ENCODE measurements at places on chromosomes 7 and 10.

GRCh38 chr10:19421674-19422073 is 373.1 kb downstream of the MALRD1 start:
- no peak for DNase-seq

- no peak for DNase-seq
Observed at GRCh38 chr10:36075196-36075595, 433.1 kb upstream of the FZD8 start.

DNA sequence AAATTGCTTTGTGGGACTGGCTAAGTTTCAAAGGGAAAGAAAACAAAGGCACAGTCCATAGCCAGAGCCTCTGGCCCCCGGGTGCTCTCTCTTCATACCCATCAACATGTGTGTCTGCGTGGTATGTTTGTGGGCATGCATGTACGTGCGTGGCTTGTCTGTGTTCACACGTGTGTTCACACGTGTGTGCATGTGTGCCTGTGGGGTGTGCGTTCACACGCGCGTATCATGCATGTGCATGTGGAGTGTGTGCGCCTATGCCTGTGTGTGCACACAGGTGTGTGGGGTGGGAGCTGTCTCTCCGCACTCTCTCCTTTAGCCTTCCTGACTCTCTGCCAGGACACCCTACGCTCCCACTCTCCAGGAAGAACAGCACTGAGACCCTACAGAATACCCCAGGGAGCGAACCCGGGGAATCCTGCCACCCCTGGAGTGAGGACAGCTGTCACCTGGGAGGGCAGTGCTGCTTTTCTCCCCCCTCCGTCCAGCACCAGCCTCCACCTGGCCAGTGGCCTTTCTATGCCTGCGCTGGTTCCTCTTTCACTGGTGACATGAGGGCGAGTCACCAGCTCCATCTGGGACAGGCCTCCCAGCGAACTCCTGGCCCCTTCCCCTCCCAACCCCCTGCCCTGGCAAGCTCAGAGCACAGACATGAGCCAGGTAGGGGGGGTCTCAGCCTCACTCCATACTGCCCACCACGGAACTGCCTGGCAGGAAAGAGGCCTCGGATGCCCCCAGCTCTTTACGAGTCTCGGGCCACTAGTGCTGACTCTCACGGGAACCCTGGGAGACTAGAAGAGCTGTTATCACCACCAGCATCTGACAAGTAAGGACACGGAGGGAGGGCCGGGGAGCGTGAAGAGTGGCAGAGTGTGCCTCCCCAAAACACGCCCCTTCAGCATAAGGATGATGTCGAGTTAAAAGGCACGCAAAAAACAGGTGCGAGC is 16.5 kb downstream of the WDR86 start:
- no peak for DNase-seq

DNA sequence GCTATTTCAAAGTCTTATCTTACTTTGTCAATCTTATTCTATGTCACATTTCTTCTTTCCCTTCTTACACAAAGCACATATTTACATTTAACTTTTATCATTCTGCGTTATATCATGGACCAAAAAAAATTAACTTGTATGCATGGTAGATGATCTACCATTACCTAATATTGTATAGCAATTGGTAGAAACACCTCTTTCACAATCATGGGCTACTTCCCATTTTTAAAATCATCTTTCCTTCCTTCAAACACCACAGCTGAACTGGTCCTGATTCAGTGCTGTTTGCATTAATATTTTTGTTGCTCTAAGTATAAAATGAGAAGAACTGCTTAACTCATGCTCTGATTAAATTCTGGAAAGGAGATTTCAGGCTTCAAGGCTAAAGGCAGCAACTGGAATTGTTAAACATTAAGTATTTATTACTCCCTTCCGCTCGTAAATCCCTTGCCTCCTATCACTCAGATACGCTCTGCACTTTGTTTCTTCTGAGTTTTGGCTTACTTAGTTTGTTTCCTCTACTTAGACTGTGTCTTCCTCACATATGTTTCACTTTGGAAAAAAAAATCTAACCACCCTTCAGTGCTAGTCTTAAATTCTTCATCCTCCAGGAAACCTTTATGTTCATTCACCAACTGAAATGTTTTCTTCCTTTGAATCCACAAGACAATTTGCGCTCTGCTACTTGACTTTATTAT is 901.4 kb downstream of the PCDH15 start:
- DNase-seq = peak; percentile 65

DNA sequence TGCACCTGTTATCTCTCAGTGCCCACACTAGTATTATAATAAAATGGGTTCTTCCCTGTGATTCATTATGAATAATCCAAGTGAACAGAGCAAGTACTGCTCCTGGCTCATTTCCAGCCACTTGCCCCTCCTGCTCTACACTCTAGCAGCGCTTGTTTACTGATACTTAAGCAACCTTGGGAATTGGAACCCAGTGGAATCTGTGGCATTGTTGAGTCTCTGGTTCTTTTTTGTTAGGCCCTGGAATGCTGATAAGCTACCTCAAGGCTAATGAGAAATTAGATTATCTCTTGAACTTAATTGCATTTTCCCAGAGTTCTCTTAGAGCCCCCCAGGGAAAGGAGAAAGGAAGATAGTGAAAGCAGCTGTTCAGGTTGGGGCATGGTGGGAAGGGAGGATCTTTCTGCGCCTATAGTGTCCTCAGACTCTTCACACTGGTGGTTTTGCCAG is 34.0 kb downstream of the PRKAR2B start:
- no peak for DNase-seq

DNA sequence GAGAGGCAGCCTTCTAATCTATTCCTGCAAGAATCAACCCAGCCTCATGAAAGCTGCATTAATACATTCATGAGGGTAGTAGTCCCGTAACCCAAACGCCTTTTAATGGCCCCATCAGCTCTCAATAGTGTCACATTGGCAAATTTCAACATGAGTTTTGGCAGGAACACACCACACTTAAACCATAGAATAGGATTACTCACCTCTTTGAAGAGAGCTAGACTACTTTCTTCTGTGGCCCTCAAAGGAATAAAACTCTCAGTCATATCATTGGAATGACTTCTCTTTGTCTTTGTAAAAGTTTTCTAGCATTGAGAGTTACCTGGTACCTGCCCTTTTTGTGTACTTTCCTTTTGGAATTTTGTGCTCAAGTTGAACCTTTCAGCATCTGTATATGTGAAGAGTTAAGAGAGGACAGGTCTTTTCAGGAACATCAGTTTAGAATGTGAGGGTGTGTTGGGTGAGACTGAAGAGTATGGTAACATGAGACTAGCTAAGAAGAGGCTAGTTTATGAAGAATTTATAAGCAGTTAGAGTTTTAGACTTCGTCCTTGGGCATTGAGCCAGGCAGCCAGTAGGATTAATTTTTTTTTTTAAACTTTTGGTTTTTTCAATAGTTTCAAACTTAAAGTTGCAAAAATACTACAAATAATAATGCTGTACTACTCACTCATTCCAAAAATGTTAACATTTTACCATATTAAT is 92.6 kb downstream of the MLLT10 start:
- DNase-seq = no peak

DNA sequence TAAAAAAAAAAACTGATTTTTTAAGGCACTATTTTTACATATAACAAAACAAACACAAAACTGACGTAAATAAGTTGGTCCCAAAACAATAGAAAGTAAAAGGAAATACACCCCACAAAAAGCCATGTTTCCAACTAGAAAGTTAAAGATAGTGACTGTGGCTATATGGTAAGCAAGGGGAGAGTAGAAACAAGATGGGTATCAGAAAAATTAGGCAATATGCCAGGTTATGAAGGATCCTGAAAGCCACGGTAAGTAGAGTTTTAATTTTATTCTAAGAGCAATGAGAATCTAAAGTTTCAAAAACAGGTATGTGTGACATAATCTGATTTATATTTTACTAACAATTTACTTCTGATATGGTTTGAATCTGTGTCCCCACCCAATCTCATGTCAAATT is 61.5 kb downstream of the BRAF start:
- no peak for DNase-seq

DNA sequence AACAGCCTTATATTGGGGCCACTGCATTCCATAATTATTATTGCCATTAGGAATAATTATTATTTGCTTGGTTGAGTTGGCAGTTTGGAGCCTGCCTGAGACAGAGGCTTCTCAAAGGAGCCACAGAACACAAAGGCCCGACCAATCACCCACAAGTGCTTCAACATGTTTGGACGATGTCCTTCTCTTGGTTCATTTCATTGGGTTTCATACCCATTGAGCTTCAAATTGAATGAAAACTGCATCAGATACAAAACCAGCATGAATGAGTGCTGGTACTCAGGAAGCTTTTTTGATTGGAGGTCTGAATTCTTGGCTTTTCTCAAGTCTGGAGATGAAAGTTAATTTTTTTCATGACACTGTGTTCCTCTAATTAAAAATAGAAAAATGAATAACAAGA is 168.3 kb downstream of the CREB5 start:
- DNase-seq = no peak

DNA sequence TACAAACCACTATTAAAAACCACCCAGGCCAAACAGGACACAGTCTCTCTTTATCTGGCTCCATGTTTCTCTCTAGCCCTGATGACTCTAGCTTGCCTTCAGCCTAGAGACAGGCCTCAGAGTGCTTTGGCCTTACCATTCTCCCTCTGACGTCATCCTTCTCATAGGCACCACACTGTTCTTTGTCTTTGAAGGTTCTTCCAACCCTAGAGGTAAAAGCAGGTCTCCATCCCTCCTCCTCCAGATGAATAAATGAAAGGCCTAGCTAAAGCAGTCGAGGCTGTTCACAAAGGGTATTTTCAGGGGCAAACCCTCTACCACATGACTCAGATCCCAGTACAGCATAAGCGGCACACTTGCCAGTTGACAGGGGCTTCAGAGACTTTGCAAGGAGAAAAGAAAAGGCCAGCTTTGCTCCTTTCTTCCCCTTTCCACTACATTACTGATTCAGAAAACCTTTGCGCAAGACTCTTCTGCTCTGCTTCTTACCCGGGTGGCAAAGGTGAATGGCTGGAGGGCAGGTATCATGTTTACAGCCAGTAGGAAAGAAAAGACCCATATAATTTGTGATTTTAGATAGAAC is 14.8 kb downstream of the NFE2L3 start:
- no peak for DNase-seq

DNA sequence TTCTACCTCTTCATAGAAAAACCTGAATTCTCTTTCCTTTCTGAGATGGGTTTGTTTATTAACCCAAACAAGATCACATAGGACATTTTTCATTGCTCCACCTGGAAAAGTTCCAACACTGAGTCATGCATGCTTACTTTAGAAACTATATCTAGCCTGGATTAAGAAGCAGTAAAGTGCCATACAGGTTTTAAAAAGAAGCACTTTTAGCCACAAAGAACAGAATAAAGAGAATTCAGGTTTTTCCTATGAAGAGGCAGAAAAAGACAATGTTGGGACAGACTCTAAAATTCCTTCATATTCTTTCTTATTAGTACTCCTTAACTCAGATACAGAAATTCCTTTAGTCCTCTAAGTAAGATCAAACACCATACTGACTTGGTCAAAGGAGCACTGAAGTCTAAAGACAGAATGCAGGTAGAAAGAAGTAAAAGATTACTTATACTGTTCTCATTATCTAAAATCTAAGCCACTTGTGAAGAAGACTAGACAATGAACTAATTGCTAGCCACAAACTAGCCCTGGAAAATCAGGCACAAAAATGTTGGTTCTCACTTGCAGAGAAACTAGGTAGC is 241.3 kb downstream of the ANK3 start:
- no peak for DNase-seq

DNA sequence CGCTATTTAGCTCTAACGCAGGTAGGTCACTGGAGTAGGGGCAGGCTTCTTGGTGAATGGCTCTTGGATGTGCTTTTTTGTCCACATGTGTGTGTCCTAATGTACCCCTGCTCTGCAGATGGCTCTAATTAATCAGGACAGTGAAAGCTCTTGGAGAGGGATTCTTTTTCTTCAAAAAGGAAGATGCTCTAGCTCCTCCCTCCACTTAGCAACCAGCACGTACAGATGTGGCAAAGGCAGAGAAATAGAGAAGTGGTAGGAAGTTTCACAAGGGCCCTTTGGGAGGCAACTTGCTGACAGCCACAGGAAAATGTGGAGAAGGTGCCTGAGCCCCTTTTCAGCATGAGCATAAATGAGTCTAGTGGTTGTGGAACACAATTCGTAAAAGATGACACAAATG is 221.7 kb downstream of the PLXNA4 start:
- peak; percentile 92 for DNase-seq

DNA sequence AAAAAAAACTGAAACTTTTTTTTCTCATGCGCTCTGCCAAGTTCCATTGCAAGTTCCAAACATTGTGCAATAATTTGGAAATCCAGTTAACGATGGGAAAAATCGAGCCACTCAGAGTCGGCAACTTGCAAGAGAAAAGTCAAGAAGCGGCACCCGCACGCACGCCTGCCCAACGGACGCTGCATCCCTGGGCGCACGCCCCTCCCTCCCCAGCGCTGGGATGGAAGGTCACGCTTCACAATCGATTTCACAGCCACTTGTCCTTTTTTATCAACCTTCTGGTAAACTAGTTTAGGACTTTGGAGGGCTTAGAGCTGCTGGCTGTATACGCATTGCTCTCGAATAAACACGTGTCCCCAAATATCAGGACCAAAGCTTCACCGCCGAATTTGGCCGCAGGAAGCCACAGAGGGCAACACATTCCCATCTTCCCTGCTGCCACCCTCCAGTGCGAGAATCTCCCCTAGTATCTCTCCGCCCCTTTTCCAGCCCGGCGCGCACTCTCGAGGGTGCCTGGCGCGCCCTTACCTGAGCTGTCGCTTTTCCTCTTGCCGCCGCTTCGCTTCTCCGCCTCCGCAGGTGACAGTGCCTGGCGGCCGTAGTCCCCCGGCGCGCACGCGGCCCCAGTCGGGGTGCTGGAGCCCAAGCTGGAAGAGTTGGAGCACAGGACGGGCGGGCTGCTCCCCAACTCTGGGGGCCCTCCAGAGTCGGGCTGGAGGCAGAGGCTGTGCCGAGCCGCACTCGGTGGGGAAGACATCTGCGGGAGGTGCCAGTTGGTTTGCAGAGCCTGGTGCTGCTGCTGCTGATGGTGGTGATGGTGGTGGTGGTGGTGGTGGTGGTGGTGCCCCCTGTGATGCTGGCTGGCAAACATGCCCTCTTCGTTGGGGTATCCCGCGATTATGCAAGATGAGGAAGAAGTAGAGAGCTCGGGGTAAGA is 857 bp downstream of the MEOX2 start:
- DNase-seq = no peak

DNA sequence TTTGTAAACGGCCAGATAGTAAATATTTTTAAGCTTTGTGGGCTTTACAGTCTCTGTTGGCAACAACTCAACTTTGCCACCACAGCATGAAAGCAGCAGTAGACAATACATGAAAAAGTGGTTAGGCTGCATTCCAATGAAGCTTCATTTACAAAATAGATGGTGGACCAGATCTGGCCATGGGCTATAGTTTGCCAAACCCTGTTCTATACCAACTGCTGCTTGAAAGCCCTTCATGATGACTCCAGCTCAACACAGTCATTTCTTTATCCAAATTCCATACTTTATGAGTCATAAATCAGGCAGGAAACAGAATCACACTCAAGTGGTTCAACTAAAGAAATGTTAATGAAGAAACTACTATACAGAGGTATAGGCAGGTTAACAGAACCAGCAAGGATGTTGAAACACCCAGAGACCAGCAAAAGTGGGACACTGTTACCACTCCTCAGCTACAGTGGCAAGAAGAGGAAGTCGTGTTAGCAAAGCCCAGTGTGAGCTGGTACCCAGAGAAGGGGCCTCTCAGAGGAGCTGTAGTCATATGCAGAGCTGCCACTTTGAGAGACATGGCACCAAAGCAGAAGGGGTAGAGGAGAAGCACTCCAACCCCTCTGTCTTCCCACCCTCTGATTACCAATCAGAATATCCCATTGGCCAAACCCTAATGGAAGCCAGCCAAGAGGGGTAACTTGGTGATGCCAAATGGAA is 72.5 kb downstream of the PRLHR start:
- peak; percentile 18 for DNase-seq

GRCh38 chr10:118568327-118568848 is 27.1 kb downstream of the PRLHR start:
- DNase-seq = peak; percentile 66

Data from Kasumi-1 (cell line).